ENCODE measurements at places on chromosomes 2 and 18.

DNA sequence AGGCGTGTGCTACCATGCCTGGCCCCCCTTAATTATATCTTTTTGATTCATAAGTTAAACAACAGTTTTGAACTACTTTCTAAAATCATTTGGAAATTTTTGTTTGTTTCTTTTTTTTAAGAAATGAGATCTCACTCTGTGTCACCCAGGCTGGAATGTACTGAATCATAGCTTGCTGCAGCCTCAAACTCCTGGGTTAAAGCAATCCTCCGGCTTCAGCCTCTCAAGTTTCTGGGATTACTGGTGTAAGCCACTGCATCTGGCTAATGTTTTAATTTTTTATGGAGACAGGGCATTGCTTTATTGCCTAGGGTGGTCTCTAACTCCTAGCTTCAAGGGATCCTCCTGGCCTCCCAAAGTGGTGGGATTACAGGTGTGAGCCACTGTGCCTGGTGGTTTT, 71.5 kb downstream of the BABAM2 start:
- peak; percentile 54 for DNase-seq
- no peak overlapping the region for H3K4me3 ChIP-seq
- peaks cover 26% of the 10 kb centered on the region for H3K4me1 ChIP-seq
- no peaks in the 10 kb centered on the region for H3K27me3 ChIP-seq
- H3K36me3 ChIP-seq = no peaks in the 10 kb centered on the region

DNA sequence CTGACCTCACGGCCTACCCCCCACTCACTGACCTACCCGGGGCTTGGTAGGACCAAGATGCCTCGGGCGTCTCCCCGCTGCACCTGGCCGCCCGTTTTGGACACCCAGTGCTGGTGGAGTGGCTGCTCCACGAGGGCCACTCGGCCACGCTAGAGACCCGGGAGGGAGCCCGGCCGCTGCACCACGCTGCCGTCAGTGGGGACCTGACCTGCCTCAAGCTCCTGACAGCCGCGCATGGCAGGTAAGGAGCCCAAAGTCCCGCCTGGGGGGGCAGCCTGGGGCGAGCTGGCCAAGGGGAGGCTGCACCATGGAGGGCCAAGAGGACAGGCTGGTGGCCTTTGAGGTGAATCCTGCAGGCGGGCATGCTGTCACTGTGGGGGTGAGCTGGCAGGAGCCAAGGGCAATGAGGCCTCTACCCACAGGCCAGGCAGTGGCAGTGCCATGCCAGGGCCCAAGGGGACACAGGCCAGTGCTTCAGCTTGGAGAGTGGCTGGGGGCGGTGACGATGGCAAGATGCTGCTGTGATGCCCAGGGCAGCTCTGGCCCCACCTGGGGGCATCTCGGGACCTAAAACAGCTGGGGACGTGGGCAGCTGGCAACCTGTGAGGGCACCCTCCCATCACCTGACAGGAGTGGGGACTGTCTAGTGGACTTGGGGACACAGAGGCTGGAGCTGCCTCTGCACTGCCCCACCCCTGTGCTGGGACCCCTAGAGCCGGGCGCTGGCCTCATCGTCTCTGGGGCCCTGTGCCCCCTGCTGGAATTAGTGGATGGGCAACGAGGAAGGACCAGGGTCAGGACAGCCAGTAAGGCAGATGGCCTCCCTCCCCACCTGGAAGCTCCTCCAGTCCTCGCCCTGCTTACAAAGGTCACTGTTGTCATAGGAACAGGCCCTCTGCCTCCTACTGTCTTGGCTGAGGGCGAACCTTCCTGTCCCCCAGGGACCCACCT, 2.0 kb downstream of the ESPNL start:
- H3K4me3 ChIP-seq = no peak overlapping the region
- H3K27ac ChIP-seq = no peak overlapping the region
- no peaks in the 10 kb centered on the region for H3K27me3 ChIP-seq
- H3K4me1 ChIP-seq = no peaks in the 10 kb centered on the region
- no peaks in the 10 kb centered on the region for H3K36me3 ChIP-seq

DNA sequence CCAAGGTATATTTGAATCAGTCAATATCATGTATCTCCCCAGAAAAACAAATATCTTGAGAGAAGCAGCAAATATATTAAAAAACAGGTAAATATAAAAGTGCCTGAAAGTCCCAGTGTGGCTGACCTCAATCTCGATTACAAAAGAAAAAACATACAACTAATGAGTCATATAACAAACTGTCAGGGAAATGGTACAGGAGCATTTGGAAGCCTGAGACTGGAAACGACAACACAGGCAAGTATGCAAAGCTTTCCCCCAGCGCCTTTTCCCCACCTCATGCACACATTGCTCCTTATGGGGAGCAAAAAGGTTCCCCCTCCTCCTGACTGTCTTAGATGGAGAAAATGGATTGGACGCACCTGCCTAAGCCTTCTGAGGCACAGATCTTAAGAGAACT, 230.7 kb downstream of the TMX3 start:
- H3K36me3 ChIP-seq = no peaks in the 10 kb centered on the region
- no peak overlapping the region for H3K4me3 ChIP-seq
- H3K4me1 ChIP-seq = no peaks in the 10 kb centered on the region
- no peaks in the 10 kb centered on the region for H3K27me3 ChIP-seq
- no peak overlapping the region for H3K27ac ChIP-seq
- peak; percentile 60 for DNase-seq

DNA sequence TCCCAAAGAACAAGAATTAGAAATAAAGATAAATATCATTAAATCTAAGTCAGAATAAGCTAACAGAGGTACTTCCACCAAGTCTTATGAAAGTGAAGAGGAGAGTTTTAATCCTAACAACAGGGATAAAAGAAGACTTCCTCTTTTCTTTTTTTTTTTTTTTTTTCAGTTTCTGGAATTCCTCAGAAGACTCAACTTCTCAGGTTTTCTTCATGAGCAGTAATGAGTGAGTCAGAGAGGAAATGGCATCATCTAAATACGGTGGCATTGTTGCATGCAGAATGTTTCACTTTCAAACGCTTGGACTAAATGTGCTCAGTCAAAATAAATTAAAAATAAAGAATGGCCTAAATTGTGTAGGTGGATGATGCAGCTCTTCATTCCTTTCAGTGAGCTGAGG, 45.6 kb upstream of the ARHGAP15 start:
- peak; percentile 84 for DNase-seq
- no peak overlapping the region for H3K4me3 ChIP-seq
- no peaks in the 10 kb centered on the region for H3K27me3 ChIP-seq
- H3K27ac ChIP-seq = peak overlapping the region; percentile 36
- H3K4me1 ChIP-seq = peaks cover 4% of the 10 kb centered on the region
- no peaks in the 10 kb centered on the region for H3K36me3 ChIP-seq

DNA sequence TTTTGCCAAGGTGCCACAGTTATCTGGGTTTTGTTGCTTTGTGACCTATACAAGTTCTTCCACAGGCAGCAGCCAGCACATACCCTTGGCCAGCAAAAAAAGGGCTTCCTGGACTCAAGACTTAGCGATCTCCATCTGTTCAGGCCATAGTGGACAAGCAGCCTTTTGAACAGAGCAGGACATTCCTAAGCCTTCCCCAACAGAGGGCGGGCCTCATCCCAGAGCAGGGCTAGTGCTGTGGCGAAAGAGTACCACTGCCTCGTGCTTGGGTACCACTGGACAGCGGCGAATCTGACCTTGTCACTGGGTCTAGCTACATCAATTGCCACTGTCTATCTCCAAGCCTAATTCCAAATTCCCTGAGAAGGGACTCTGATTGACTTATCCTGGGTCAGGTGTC, 56.4 kb downstream of the NAB1 start:
- H3K27ac ChIP-seq = no peak overlapping the region
- no peaks in the 10 kb centered on the region for H3K27me3 ChIP-seq
- H3K4me1 ChIP-seq = no peaks in the 10 kb centered on the region

DNA sequence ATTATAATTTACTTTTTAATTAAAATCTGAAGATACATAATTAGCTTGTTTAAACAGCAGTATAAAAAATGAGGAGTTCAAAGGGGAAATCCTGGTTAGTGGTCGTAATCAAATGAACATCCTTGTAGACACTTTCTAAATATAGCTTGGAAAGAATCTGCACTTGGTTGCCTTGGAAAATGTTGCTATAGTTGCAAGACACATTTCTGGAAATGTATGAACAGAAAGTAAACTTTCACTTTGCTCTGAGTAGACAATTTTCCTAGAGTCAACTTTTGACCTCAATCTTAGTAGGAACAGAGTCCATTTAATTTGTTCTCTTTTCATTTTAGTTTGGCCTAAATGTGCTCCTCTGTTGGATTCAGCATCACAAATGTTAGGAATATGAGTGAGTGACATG, 38.3 kb downstream of the GCA start:
- H3K4me1 ChIP-seq = no peaks in the 10 kb centered on the region
- no peak overlapping the region for H3K4me3 ChIP-seq
- no peaks in the 10 kb centered on the region for H3K27me3 ChIP-seq
- H3K27ac ChIP-seq = no peak overlapping the region
- peak; percentile 39 for DNase-seq
- H3K36me3 ChIP-seq = no peaks in the 10 kb centered on the region

GRCh38 chr2:46032996-46033395, 264.2 kb upstream of the EPAS1 start:
- peaks cover 24% of the 10 kb centered on the region for H3K4me1 ChIP-seq
- H3K27ac ChIP-seq = no peak overlapping the region
- H3K27me3 ChIP-seq = no peaks in the 10 kb centered on the region
- H3K36me3 ChIP-seq = no peaks in the 10 kb centered on the region
- no peak overlapping the region for H3K4me3 ChIP-seq
- no peak for DNase-seq

DNA sequence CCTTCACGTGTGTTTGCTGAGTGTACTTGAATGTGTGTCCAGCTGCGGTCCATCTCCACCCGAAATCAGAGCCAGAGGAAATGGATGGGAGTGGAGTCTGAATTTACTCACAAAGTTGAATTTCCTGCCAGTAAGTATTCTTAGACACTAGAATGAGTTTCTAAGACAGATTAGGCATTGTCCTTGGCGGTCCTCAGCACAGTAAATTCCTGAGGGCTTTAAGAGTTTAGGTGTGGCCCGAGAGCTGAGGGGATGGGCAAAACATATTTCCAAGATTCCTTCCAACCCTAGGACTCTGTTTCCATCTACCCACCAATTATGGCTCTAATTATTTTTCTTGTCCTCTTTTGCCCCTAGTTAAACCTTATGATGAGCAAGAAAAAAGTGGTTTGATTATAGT, 90.3 kb upstream of the PHLPP1 start:
- no peak overlapping the region for H3K27ac ChIP-seq
- no peaks in the 10 kb centered on the region for H3K36me3 ChIP-seq
- H3K4me3 ChIP-seq = no peak overlapping the region
- peak; percentile 9 for DNase-seq
- no peaks in the 10 kb centered on the region for H3K4me1 ChIP-seq

GRCh38 chr2:229610872-229611271, 103.5 kb downstream of the DNER start:
- no peaks in the 10 kb centered on the region for H3K27me3 ChIP-seq
- peak overlapping the region; percentile 90 for H3K27ac ChIP-seq
- DNase-seq = peak; percentile 80
- no peak overlapping the region for H3K4me3 ChIP-seq

GRCh38 chr2:169320561-169320960, 41.8 kb downstream of the LRP2 start:
- DNase-seq = no peak
- H3K4me3 ChIP-seq = no peak overlapping the region
- H3K4me1 ChIP-seq = no peaks in the 10 kb centered on the region
- H3K36me3 ChIP-seq = no peaks in the 10 kb centered on the region

DNA sequence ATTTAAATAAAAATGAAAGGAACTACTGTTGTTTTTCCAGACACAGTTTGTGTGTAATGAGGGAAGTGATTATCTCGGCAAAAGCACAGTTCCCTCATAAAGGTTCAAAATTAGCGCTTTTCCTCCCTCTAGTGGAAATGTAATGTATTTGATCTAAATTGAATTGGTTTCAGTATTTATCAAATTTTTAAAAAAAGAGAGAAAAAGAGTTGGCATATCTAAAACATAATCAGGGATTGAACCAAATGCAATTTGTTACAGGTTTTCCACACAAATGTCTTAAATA, 37.5 kb downstream of the CMPK2 start:
- no peaks in the 10 kb centered on the region for H3K36me3 ChIP-seq
- DNase-seq = peak; percentile 36
- H3K27ac ChIP-seq = no peak overlapping the region
- no peaks in the 10 kb centered on the region for H3K4me1 ChIP-seq
- H3K4me3 ChIP-seq = no peak overlapping the region

DNA sequence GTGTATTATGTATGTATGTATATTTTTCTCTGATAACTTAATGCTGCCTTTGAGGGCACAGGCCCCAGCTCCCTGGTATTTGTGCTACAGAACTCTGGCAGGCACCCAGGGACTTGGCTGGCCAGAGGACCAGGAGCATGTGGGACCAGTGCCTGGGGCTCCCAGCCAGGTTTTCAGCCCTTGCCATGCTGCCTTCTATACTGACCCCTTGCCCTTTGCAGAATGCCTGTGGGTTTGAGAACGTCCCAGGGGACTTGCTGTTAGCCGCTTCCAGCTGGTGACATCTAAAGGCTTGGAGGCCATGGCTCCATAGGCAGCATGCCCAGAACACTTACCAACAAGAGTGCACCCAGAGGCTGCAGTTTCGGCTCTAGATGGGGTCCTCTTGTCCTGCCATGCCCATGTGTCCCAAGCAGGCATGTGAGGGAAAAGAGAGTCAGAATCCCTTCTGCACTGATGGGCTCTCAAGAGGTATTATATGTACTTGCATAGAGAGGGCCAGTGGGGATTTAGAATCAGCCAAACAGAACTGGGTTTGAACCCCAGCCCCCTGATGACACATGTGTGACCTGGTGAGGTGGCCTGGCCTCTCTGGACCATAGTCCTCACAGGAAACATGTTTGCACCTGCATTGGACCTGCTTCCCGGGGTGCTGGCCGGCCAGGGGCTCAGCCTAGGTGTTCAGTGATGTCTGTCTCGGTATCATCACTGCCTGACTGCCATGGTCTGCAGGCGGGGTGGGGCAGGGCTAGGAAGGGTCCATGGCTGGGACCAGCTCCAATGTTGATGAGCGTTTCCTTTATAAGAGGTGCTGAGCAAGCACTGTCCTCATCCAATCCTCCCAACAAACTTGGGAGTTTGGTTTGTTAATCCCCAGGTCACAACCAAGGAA, 119.2 kb upstream of the FHL2 start:
- H3K4me3 ChIP-seq = no peak overlapping the region
- H3K27me3 ChIP-seq = peaks cover 11% of the 10 kb centered on the region
- H3K36me3 ChIP-seq = no peaks in the 10 kb centered on the region
- H3K4me1 ChIP-seq = no peaks in the 10 kb centered on the region
- H3K27ac ChIP-seq = no peak overlapping the region

DNA sequence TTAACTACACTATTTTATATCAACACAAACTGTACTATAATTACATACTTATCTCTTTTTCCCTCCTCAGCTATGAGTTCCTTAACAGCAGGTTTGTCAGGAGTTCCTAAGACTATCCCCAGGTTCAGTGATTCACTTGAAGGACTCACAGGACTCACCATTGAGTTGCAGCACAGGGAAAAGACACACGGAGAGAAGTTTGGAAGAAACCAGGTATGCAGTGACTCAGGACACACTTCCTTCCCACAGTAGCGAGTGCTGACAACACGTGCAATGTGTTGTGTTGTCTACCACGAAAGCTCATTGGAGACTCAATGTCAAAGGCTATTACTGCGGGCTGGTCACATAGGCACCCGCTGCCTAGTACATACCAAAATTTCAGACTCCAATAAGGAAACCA, 32.0 kb downstream of the MGAT4A start:
- H3K27ac ChIP-seq = no peak overlapping the region
- no peaks in the 10 kb centered on the region for H3K4me1 ChIP-seq
- DNase-seq = no peak
- no peak overlapping the region for H3K4me3 ChIP-seq
- no peaks in the 10 kb centered on the region for H3K36me3 ChIP-seq
- H3K27me3 ChIP-seq = no peaks in the 10 kb centered on the region
